Kidney (tissue), 22 donors: ENCODE measurements at places on chromosomes 16 and 17. TPM values are rescaled to one million over a fixed set of nuclear protein-coding genes. Genes with fewer than 3 reads are reported as not detected.

TMEM235 gene
- not detected for total RNA-seq

GRCh38 chr17:42178817-42179216, 2.1 kb downstream of the KCNH4 start:
- DNase-seq: no peak

DNA sequence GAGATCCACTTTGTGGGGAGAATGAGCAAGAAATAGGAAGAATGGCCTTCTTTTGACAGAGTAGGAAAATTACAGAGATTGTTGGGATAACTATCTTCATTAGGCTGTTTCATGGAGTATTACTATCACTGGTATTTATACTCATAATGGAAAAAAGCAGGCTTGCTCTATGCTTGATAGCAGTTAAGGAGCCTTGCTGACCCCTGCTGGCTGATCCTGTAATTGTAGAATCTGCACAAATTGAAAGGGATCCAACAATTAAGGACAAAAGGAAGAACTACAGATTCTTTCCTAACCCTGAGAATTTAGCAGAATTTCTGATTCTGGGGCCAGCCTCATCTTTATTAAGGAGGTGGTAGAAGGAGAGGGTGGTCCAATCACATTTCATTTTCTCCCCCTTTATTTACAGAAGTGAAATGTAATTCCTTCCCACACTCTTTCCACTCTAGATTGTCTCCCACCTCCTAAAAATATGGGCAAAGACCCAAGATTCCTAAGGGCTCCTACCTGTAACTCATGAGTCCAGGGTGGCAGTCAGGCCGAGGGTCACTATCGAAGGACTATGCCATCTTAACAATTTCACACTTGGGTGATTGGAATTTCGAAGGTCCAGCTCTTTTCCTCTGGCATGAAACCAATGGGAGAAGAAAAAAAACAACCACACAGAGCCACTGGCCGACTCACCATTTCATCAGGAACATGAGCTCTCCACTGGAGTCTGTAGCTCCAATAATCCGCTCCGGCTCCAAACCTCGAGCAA, 26.3 kb downstream of the NFE2L1 start:
- DNase-seq: no peak

MPV17L gene
- total RNA-seq: 11.8 TPM

OR1A1 gene
- not detected for total RNA-seq

DNA sequence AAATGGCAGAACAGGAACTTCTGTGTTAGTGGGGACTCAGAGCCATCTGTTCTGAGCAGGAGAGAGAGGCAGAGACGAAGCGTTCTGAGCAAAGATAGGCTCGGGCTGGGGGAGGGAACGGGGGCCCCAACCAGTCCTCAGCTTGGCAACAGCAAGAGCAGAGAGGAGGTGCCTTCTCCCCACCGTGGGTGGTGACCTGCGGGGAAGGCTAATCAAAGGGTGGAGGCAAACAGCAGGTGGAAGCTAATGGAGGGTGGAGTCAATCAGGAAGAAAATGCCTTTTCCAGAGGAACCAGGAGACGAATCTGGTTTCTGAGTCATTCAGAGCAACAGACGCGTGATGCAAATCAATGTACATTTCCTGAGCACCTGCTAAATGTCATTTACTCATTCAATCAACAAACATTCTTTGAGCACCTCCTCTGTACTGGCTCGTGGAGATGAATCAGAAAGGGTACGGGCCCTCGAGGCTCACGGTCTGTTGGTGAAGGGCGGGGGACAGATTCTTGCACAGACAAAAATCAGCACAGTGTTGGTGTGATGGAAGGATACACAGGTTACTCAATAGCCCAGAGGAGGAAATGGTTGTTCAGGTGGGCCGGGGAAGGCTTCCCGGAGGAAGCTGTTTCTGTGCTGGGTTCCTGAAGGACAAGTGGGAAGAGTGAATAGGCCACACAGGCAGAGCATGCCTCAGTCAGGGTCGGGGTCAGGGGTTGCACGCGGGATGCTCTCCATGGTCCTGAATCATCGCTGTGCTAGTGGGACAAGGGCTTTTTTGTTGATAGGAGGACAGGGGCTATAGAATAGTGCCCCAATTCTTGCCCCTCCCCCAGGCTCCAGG, 5.7 kb upstream of the SPNS2 start:
- DNase-seq: peak; percentile 91

GRCh38 chr16:84583995-84584394, 33.9 kb downstream of the COTL1 start:
- no peak for DNase-seq

RDM1 gene
- total RNA-seq: not detected

DNA sequence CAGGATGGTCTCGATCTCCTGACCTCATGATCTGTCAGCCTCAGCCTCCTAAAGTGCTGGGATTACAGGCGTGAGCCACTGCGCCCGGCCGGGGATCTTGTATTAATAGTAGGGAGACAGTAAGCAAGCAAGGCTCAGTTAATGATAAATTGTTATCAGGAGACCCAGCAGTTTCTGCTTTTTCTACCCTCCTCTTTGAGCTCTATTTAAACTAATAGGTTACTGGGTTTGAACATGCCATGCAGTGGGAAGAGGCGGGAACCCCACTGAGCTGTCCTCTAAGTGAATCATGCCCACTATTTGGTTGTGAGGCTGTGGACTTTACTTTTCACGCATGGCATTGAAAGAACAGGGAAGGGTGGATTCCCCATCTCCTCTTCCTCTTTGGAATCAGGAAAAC, 223.9 kb downstream of the WWOX start:
- no peak for DNase-seq

GRCh38 chr17:40068129-40068581, 5.4 kb downstream of the THRA start:
- no peak for DNase-seq

DNA sequence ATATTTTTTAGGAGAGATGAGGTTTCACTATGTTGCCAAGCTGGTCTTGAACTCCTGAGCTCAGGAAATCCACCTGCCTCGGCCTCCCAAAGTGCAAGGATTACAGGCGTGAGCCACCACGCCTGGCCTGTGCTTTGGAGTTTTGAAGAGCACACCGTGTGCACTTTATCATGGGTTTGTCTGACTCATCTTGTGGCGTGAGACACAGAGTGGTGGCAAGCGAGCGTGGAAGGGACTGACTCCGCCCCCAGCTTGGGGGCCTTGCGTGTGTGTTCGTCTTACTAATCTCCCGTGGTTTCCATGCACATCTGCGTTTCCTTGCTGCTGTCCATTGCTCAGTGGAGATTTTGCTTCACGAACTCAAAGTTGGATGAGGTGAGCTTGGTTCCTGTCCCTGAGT, 22.9 kb downstream of the CRAMP1 start:
- no peak for DNase-seq

- DNase-seq: no peak
Measured at GRCh38 chr17:13753154-13753553, 151.4 kb upstream of the HS3ST3A1 start.
